Activated T-helper 2 cell treated with anti-CD3 and anti-CD28 coated beads, Interferon-gamma antibody, Interleukin-2, Interleukin-4, amounts not matched to agents 10 μg/mL and 5 μg/mL and 100 μg/mL, durations not matched to agents 14 hours and 24 hours and 36 hours (primary cell): ENCODE measurements at places on chromosomes 7 and 10.

GRCh38 chr7:47181746-47182361 is 400.1 kb downstream of the TNS3 start:
- no peak for DNase-seq

- DNase-seq, result no peak
These were observed 29.4 kb downstream of the TAS2R41 start for GRCh38 chr7:143507094-143507518.

GRCh38 chr10:84158550-84158949 is 15.1 kb upstream of the GPR15LG start:
- no peak for DNase-seq

DNA sequence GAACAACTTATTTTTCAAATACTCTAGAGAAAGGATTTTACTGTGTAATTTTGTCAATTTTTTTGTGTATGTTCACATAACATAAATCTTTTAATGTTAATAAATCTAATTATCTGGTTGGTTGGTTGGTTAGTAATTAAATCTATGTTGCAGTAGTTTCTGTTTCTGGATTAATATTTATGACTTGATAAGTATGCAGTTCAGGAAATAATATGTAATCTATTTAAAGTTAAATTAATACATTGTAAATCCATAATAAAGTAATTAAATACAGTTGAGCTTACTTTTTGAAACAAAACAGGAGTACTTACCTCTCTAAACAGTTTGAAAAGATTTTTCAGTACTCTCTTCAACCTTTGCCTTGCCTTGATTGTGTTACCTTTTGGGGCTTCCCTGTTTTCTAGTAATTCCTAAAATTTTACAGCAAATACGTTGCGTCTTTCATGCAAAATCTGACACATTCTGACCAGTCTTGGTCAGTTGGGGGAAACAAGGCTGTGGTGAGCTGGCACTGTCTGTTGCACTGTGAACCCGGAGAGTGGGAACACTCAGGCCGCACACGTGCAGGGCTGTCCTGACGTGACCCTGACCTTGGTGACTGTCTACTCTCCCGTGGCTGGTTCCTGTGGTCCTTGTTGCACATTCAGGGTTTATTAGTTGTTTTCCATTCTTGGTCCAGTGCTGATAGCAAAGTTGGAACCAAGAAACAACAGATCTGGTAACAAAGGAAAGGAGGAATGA is 45.6 kb upstream of the FGL2 start:
- no peak for DNase-seq

- no peak for DNase-seq
These were observed 72.1 kb downstream of the PDGFA start for GRCh38 chr7:447523-447922.

- DNase-seq, result no peak
These were observed 194.3 kb downstream of the GRID1 start for GRCh38 chr10:86172301-86172700.

DNA sequence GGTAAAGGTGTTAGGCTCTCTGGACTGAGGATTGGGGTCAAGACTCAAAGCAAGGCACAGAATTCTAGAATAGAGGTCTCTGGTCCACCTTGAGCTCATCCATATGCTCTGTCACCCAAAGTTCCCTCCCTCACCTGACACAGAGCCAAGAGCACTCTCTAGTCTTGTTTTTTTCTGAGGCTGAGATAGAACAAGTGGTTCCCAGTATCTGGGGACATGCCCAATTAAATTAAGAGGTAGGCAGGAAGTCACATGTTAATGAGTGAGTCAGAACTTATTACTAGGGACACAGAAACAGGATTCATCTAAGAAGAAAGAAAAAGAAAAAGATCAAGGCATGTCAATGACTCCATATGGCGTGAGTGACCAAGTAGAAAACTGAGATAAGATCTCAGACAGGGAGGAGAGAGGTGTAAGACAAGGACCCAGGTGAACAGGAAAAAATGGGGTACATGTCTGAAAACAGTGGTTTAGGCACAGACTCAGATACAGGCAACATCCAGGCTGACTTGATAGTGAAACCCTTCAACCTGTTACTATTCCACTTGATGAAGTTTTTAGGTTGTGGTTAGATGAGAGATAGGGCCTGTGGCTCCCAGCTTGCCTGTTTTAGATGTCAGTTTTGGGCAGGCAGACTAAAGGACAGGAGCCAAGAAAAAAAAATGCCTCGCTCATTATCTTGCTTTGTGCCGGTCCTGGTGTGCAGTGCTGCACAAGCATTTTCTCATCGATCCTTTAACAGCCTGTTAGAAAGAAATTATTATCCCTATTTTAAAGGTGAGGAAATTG is 609.9 kb downstream of the CCSER2 start:
- no peak for DNase-seq

- peak; percentile 46 for DNase-seq
These were observed 121.3 kb upstream of the WIPF3 start for GRCh38 chr7:29684787-29685650.

DNA sequence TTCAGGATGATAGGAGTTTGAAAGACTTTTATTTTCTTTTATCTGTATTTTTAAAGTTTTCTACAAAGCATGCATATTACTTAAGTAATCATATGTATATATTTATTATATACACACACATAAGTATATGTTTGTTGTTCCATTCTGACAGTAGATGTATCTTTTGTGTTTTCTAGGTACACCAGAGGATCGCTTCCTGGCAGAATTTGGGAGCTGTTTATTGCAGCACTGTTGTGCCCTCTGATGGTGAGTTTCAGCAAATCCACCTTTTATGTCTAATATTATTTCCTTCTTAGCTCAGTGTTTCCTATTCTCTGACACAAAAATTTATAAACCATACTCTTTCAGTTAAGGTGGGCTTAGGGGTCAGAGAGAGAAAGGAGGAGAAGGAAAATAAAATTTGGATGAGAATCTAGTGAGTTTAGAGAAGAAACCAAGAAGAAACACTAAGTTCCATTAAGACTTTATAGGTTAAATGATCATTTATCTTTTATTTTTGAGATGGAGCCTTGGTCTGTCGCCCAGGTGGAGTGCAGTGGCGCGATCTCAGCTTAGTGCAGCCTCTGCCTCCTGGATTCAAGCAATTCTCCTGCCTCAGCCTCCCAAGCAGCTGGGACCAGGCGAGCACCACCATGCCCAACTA is 59.2 kb upstream of the OIT3 start:
- DNase-seq, result peak; percentile 12

DNA sequence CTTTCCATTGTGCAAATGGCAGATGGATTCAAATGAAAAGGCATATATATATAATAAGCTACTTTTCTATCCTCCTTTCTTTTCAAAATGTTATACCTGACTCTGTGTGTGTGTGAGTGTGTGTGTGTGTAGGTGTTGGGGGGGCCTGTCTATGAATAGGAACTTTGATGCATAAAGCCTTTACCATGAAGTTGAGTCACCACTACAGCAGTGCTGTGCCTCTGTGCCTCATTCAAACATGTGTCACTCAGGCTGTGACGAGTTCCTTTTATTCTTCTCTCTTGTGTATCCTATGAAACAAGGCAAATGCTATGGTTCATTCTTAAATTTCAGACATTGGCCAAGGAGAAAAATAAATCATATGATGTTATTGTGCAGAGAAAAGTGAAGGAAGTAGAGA is 52.7 kb upstream of the DKK1 start:
- no peak for DNase-seq

DNA sequence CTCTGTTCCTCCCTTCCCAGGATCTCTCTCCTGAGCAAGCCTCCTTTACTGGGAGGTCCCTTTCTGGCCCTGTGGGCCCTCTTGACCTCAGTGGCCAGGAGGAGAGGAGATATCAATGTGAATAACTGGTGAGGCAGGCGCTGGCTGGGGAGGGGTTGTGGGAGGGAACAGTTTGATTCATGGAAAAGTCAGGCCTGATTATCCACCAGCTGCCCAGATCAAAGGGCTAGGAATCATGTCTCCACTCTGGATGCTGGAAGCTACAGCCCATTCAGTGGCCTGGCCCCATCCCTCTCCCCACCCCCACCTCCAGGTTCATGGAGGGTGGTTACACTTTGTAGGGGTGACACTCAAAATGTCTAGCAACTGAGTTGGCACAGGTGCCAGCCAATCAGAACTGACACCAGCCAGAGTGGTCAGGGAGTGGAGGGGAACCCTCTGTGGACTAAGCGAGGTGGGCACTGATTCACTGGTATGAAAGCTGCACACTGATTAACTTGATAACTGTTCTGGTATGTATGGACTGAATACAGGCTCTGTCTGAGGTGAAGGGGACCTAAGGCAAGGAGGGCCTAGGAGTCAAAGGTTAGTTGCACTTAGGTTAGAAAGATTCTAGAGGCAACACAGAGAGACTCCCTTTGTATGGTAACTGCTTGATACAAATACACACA is 4.8 kb downstream of the PRRT4 start:
- no peak for DNase-seq
